NCI-H526 treated with DMSO at 0.1 percent for 48 hours (cell line): ENCODE measurements at places on chromosomes 7 and 10.

GRCh38 chr7:118949031-118949430 is 724.5 kb downstream of the ANKRD7 start:
- DNase-seq: no peak

DNA sequence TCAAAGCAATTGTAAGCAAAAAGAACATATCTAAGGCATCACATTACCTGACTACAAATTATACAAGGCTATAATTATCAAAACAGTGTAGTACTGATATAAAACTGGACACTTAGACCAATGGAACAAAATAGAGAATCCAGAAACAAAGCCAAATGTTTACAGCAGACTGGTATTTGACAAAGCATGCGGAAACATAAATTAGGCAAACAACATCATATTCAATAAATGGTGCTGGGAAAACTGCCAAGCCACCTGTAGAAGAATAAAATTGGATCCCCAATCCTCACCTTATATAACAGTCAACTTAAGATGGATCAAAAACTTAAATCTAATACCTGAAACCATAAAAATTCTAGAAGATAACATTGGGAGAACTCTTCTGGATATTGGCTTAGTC is 240.8 kb upstream of the POM121L12 start:
- no peak for DNase-seq

- no peak for DNase-seq
Observed at GRCh38 chr7:17948526-17949238, 8.4 kb upstream of the SNX13 start.

- no peak for DNase-seq
Observed at GRCh38 chr10:4257939-4258465, 473.0 kb upstream of the KLF6 start.

DNA sequence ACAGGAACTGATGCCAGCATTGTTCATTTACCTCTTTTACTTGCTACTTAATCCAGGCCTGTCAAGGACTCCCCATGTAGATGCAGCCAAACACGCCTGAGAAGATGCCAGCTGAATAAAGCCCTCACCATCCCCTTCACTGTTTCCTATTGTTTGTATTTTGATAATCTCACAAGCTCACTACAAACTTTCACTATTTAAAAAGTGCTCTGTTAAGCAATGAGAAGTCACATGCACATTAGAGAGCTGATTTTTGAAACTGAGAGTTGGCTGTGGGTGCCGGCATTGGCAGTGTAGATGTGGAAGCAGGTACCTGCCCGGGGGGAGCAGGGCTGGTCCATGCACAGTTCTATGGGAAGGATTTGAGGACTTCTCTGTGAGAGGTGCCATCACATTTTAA is 169.8 kb upstream of the GRB10 start:
- DNase-seq: no peak

- DNase-seq: peak; percentile 41
Observed at GRCh38 chr7:68107261-68107660, 1110.6 kb downstream of the TYW1 start.

DNA sequence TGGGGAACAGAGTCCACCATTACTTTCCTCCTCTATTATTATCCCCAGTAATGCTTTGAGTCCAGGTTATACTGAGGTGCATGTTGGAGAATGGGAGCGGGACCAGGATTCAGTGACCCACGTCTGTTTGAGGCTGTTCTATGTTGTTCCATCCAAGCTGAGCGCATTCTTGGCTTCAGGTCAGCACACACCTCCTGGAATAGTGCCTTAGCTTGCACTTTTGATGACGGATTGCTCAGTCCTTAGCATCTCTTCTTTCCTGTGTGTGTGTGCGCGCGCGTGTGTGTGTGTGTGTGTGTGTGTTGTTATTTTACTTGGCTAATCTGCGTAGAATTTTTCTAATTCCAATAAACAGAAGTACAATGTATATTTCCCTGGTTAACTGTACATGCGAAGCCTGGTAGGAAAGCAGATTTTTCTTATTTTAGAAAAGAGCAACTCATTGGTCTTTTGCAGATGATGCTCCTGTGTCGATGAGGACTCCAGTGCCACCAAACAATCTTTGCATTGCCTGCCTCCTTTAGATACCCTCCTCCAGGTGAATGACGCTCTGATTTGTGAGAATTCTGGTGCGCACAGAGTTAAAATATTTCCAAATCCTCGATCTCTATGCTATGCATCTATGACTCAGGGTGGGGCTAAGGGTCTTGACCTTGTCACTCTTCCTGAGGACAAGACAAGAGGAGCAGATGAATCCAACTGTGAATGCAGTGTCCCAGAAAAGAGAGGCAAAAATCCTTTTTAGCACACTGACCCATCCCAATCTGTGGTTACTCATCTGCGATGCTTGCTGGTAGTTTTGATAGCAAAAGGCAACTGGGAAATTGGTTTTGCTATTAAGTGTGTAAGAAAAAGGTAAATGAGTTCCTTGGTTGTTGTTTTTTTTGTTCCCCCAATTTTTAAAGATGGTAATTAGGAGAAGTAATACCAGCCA is 13.3 kb upstream of the CELF2 start:
- DNase-seq: no peak

GRCh38 chr7:101953248-101953819 is 135.9 kb downstream of the CUX1 start:
- no peak for DNase-seq

DNA sequence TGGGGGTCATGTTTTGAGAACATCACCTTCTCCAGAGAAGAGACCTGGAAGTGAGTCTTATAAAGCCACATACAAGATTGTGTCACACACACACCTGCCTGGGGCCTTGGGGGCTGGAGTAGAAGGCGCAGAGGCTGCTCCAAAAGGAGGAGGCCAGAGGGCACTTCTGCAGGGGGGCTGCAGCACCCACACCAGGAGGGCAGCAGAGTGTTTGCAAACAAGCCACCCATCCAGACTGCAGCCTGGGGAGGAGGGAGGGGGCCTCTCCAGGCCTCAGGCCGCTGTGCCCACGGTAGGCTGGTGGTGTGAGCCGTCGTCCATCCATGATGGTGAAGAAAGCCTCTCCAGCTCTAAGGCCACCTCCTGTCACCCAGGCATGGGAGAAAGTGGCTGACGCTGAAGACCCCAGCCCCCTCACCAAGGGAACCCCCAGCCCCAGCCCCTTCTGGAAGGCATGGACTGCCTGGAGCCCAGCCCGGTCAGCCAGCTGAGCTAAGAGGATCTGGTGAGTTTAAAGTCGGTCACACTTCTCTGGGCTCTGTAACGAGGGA is 77.5 kb downstream of the FOXL3 start:
- no peak for DNase-seq

DNA sequence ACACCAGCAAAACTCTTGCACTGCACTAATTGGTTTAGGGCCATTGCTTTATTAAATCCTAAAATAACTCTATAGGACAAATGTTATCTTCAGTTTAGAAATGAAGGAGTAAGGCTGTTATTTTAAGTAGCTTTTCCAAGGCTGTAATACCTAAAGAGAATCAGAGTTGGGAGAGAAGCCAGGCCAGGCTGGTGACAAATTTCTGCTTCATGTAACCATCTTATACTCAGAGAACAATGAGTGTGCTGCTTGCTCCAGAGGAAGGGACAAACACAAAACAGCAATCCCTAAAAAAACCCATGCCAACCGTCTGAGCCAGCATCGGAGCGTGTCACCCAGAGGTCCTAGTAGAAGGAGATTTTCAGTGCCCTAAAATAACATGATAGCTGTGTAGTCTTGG is 49.7 kb upstream of the TARP start:
- no peak for DNase-seq

- no peak for DNase-seq
Observed at GRCh38 chr7:15462721-15463389, 99.0 kb downstream of the AGMO start.

DNA sequence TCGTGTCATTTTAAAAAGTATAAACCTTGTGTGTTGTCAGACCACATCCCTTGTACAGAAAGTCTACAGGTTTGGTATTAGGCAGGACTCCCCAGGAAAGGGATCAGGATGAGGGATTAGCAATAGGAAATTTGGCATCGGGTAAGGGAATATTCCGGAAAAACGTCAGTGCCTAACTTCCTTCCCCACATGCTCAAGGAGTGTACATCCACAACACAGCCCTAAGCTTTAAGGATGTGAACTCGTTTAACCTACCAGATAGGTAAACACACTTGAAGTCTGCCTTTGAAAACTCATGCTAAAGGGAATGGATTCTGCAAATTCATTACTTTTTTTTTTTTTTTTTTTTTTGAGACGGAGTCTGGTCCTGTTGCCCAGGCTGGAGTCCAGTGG is 194.9 kb downstream of the SKIDA1 start:
- DNase-seq: no peak

DNA sequence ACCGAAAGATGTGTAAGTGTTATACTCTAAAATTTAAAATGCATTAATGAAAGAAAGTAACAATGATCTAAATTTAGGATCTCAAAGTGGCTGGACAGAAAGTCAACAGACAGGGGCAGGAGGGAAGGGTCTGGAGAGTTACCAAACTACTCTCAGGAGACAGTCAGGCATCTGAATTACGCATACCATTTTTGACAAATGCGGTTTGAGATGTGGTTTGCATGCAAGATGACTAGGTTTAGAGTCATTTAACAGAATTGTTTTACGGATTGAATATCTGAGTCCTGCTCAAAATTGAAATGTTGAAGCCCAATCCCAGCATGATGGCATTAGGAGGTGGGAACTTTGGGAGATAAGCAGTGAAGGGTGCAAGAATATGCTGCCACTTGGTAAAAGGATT is 314.1 kb downstream of the WDR11 start:
- DNase-seq: no peak

- no peak for DNase-seq
Observed at GRCh38 chr7:120733835-120734234, 124.1 kb downstream of the TSPAN12 start.

GRCh38 chr10:101071885-101072433 is 10.2 kb downstream of the KAZALD1 start:
- DNase-seq: no peak

DNA sequence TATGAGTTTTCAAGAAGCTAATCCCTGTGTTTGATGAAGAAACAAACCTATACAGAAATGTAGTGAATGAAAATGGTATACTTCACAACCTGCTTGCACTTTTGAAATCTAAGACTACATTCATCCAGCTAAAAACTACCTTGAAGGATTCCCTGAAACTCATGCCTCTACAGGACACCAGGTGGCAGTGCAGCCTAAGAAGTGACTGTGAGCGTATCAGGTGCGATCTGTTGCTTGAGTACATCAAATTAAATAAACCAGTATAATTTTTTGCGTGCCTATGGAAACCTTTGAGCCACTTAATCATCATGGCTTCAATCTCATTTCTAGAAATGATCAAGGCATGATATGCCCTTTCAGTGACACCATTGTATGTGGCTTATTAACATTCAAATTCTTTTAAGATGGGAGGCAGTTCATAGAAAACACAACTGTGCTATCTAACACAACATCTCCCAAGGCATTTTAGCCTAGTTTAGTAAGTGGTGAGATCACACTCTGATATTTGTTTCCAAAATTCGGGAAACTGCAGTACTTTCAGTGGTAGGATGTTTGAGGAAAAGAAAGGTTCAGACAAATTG is 57.4 kb downstream of the PPP1R17 start:
- DNase-seq: peak; percentile 45

- no peak for DNase-seq
Observed at GRCh38 chr7:90239050-90239449, 5.9 kb upstream of the CFAP69 start.
